ENCODE measurements at places on chromosomes 11 and 22. TPM values are rescaled to one million over a fixed set of nuclear protein-coding genes. Genes with fewer than 3 reads are reported as not detected.

Gene ZNRF3
- 7.9 TPM for total RNA-seq

Gene GRK3
- 16.7 TPM for total RNA-seq

Gene OR51E2
- not detected for total RNA-seq

Gene KRTAP5-11
- not detected for total RNA-seq
